ENCODE measurements at places on chromosomes 2 and 18. TPM values are rescaled to one million over a fixed set of nuclear protein-coding genes. Genes with fewer than 3 reads are reported as not detected.

SPDYA gene
- total RNA-seq = 1.2 TPM

CRYGC gene
- total RNA-seq = not detected

RGPD3 gene
- 1.2 TPM for total RNA-seq

TXNDC2 gene
- total RNA-seq = not detected

LIPG gene
- total RNA-seq = 6.9 TPM

CD28 gene
- total RNA-seq = 0.69 TPM

IL36RN gene
- not detected for total RNA-seq

CAPN14 gene
- total RNA-seq = 0.69 TPM

B3GNT7 gene
- 9.0 TPM for total RNA-seq

TGFA gene
- total RNA-seq = 18.2 TPM

DNAJC5G gene
- 0.23 TPM for total RNA-seq
